Activated CD4-positive, alpha-beta memory T cell treated with anti-CD3 and anti-CD28 coated beads for 36 hours (primary cell): ENCODE measurements at places on chromosomes 2 and 18.

- no peaks in the 10 kb centered on the region for H3K4me1 ChIP-seq
- H3K27me3 ChIP-seq, result peaks cover 1% of the 10 kb centered on the region
- DNase-seq, result no peak
- no peak overlapping the region for H3K27ac ChIP-seq
- no peaks in the 10 kb centered on the region for H3K36me3 ChIP-seq
- H3K4me3 ChIP-seq, result no peak overlapping the region
These were observed 45.4 kb upstream of the KIF5C start for GRCh38 chr2:148829618-148830017.

DNA sequence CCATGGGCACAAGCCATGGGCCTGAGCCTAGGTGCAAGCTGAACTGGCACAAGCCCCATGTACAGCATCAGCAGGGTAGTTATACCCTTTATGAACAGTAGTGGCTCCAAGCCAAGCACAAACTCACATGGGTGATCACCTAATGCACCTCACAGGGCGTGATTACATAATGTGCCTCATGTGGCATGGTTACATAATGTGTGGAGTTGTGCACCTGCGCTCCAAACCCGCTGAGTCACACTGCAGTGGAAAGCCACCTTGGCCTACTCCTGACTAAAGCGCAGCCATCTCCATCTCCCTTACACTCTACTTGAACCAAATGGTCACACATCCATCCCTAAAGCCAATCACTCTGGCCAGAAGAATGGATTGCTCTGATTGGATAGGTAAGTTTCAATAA, 279.7 kb downstream of the MBD2 start:
- no peak overlapping the region for H3K27ac ChIP-seq
- no peaks in the 10 kb centered on the region for H3K36me3 ChIP-seq
- no peak overlapping the region for H3K4me3 ChIP-seq
- DNase-seq, result peak; percentile 23

GRCh38 chr2:99096728-99097127, 44.8 kb upstream of the C2orf15 start:
- no peak overlapping the region for H3K27ac ChIP-seq
- H3K36me3 ChIP-seq, result peaks cover 12% of the 10 kb centered on the region
- H3K27me3 ChIP-seq, result peaks cover 1% of the 10 kb centered on the region
- no peak overlapping the region for H3K4me3 ChIP-seq

GRCh38 chr2:109513749-109514588, 99.8 kb downstream of the SEPTIN10 start:
- no peak overlapping the region for H3K4me3 ChIP-seq
- no peaks in the 10 kb centered on the region for H3K36me3 ChIP-seq
- no peak overlapping the region for H3K27ac ChIP-seq
- H3K4me1 ChIP-seq, result peaks cover 15% of the 10 kb centered on the region

- no peak for DNase-seq
- no peak overlapping the region for H3K27ac ChIP-seq
These were observed 1321.6 kb upstream of the ACVR2A start for GRCh38 chr2:146523196-146523595.

DNA sequence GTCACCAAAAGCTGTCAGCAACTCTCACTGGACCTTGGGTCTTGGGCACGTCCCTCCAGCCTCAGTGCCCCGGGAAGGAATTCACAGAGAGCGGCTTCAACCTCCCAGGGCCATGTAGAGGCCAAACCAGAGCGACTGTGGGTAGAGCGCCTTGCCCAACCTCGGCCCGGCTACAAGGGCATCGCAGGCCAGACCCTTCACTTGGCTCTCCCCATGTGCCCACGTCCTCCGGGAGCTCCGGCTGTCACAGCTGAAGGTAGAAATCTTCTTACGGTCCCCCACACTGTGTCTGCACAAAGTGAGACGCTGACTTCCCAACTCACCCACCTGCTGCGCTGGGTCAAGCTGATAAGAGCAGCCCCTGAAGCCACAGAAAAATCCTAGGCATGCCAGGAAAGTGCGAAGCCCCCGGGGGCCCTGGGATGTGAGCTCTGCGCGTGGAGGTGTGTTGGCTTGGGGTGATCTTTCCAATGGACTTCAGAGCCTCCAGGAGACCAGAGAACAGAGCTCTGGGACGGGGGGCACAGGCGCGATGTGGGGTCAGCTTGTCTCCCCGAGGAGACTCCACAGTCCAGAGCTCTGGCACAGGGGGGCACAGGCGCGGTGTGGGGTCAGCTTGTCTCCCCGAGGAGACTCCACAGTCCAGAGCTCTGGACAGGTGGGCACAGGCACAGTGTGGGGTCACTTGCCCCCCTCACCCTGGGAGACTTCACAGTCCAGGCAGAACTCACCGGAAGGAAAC, 105.5 kb downstream of the RTP5 start:
- H3K27me3 ChIP-seq, result no peaks in the 10 kb centered on the region
- H3K4me1 ChIP-seq, result no peaks in the 10 kb centered on the region
- no peak overlapping the region for H3K4me3 ChIP-seq

- H3K4me3 ChIP-seq, result no peak overlapping the region
- DNase-seq, result no peak
These were observed 100.8 kb upstream of the TFPI start for GRCh38 chr2:187655001-187655400.

DNA sequence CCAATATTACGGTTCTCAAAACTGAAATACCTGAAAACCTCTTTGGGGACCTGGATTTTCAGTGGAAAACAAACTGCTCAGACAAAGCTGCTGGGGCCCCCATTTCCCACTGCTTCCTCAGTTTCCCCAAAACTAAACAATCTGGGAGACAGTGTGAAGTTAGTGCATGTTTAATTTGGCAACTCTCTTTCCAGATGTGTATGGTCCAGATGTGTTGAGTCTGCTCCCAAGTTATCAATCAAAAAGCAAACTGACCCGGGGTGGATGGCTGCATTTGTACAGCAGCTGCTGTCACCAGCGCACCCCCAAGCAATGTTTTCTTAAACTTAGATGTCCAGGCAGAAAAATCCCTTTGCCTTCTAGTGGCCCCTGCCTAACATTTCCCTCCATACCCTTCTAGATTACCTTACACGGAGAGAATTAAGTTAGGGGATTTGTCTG, 136.9 kb downstream of the COPS8 start:
- no peak overlapping the region for H3K27ac ChIP-seq
- no peak for DNase-seq
- H3K27me3 ChIP-seq, result peaks cover 21% of the 10 kb centered on the region
- H3K36me3 ChIP-seq, result no peaks in the 10 kb centered on the region
- H3K4me3 ChIP-seq, result no peak overlapping the region
- H3K4me1 ChIP-seq, result peaks cover 8% of the 10 kb centered on the region

DNA sequence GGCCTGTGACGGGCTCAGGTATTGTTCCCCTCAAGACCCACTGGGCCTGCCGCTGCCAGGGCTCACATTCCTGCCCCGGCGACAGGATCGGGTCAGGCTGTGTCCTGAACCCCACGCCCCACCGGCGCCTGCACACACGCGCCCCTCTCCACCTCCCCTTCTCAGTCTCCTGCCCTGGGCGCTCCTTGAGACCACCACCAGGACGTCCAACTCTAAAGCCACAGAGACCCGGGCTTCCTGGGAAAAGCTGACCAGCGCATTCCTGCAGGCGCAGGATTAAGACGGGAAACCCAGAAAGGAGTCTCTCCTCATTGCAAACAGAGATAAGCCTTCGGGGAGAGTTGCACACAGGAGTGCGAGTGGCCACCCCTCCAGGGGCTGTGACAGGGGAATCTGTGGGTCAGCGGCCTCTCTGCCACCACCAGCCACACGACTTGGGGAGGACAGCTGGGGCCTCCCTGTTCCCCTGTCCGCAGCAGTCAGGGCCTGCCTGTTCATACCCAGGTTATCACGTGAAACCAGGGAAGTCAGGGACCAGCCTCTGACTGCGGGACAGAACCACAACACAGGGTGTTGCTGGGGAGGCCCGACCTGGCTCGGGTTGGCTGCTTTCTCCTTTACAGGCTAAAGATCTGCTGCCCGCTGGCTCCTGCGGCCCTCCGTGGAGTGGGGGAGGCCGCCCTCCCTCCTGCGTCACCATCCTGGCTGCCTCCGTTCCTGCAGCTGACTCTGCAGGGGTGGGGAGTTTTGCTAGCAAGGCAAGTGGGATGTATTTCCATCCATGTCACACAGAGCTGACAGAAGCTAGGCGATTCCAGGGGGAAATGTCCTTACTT, 88.8 kb downstream of the ZCCHC2 start:
- peaks cover 29% of the 10 kb centered on the region for H3K27me3 ChIP-seq
- no peaks in the 10 kb centered on the region for H3K36me3 ChIP-seq
- no peaks in the 10 kb centered on the region for H3K4me1 ChIP-seq
- H3K27ac ChIP-seq, result no peak overlapping the region
- no peak overlapping the region for H3K4me3 ChIP-seq

DNA sequence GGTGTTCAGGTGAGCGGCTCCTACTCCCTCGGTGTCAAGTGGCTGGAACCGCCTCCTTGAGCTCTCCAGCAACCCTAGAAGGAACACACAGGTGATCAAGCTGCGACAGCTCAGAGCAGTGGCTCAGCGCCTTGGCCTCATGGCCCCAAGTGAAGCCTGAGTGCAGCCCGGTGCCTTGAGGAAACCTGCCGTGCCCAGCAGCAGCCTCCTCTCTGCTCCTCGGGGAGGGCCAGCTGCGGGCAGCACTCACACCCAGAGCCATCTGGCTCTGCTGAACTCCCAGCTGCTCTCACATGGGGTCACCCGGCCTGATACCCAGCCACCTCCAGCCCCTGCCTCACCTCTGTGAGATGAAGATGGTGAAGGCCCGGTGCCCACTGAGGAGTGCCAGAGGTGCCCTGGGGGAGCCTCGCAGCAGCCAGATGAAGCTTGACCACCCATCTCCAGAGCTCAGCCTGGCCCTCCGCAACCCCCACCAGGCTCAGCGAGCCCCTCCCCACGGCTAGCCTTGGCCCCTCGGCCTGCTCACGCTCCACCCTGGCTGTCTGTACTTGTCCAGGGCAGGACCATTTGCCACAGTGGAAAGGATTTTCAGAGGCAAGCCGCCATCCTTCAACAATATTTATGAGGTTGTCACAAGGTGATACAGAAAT, 70.6 kb upstream of the RAB6C start:
- no peaks in the 10 kb centered on the region for H3K36me3 ChIP-seq
- peaks cover 10% of the 10 kb centered on the region for H3K27me3 ChIP-seq
- no peak overlapping the region for H3K4me3 ChIP-seq
- no peak overlapping the region for H3K27ac ChIP-seq
- DNase-seq, result no peak

DNA sequence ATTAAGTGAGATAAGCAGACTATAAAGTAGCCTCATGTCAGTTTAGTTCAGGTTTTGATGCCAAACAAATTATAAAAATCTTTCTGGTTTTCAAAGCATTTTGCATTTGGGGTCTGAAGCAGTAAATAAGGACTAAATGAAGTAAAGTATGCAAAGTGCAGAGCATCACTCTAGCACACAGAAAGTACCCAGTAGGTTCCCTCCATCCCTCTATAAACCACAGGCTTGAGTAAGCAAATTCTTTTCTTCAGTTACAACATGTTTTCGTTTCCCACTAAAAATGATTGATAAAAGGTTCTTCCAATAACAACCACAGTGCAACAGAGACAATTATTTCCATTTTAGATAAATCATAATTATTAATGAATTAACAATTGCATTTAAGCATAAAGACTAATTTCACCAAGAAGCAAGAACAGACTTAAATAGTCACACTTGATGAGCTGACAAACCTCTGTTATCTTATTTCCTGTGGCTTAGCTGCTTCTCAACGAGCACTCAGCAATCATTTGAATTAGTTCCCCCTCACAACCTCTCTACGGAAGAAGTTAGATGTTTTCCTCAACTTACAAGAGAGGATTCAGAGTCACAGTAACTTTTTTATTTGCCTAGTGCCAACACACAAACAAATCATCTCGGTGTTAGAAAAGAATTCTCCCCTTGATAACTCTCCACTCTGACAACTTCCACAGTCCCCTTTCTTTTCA, 249.8 kb downstream of the NBAS start:
- DNase-seq, result no peak
- H3K27me3 ChIP-seq, result no peaks in the 10 kb centered on the region
- no peak overlapping the region for H3K4me3 ChIP-seq
- H3K27ac ChIP-seq, result no peak overlapping the region
- H3K36me3 ChIP-seq, result peaks cover 60% of the 10 kb centered on the region

GRCh38 chr2:50535256-50535655, 496.7 kb downstream of the NRXN1 start:
- DNase-seq, result no peak
- H3K36me3 ChIP-seq, result no peaks in the 10 kb centered on the region
- no peaks in the 10 kb centered on the region for H3K4me1 ChIP-seq
- H3K27me3 ChIP-seq, result no peaks in the 10 kb centered on the region
- no peak overlapping the region for H3K27ac ChIP-seq

DNA sequence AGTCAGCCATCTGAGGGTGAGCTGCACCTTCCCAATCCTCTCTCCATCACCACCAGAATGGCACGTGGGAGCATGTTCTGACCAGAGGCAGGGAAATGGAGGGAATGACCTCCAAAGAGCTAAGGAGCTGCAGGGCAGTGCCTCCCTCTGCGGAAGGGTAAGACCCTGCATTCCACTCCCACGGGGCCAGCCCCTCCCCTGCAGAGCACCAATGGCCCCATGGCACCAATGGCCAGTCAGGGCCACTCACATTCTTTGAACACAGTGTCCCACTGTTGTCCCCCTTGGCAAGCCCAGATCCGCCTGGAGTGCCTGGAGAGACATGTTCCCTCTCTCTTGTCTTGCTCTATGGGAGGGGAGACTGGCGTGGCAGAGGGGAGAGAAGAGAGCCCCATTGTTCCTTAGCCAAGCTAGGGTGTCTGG, 164.4 kb downstream of the TNS1 start:
- no peaks in the 10 kb centered on the region for H3K4me1 ChIP-seq
- no peaks in the 10 kb centered on the region for H3K36me3 ChIP-seq
- H3K27ac ChIP-seq, result no peak overlapping the region
- H3K4me3 ChIP-seq, result no peak overlapping the region
- H3K27me3 ChIP-seq, result peaks cover 5% of the 10 kb centered on the region

GRCh38 chr18:74921057-74921820, 287.7 kb downstream of the PTGR3 start:
- H3K27me3 ChIP-seq, result no peaks in the 10 kb centered on the region
- DNase-seq, result no peak
- no peak overlapping the region for H3K27ac ChIP-seq
- no peak overlapping the region for H3K4me3 ChIP-seq
- H3K4me1 ChIP-seq, result no peaks in the 10 kb centered on the region
- peaks cover 3% of the 10 kb centered on the region for H3K36me3 ChIP-seq

- DNase-seq, result peak; percentile 89
- H3K4me3 ChIP-seq, result peak overlapping the region; percentile 59
- H3K27me3 ChIP-seq, result no peaks in the 10 kb centered on the region
- H3K4me1 ChIP-seq, result peaks cover 41% of the 10 kb centered on the region
- H3K36me3 ChIP-seq, result peaks cover 24% of the 10 kb centered on the region
- H3K27ac ChIP-seq, result peak overlapping the region; percentile 92
These were observed 46.9 kb downstream of the DNMT3A start for GRCh38 chr2:25294573-25295462.

- no peak for DNase-seq
- no peak overlapping the region for H3K27ac ChIP-seq
- no peak overlapping the region for H3K4me3 ChIP-seq
- no peaks in the 10 kb centered on the region for H3K27me3 ChIP-seq
- H3K36me3 ChIP-seq, result no peaks in the 10 kb centered on the region
These were observed 95.5 kb upstream of the XIRP2 start for GRCh38 chr2:166792808-166793207.

GRCh38 chr18:3689091-3689490, 239.1 kb downstream of the TGIF1 start:
- DNase-seq, result no peak
- no peak overlapping the region for H3K4me3 ChIP-seq
- H3K27me3 ChIP-seq, result peaks cover 3% of the 10 kb centered on the region
- no peak overlapping the region for H3K27ac ChIP-seq
